Progenitor cell of endocrine pancreas (in vitro differentiated cells): ENCODE measurements at places on chromosomes 16 and 17. TPM values are rescaled to one million over a fixed set of nuclear protein-coding genes. Genes with fewer than 3 reads are reported as not detected.
A peak's percentile ranks its signal among the peaks of the same experiment; 100 is the strongest.

DNA sequence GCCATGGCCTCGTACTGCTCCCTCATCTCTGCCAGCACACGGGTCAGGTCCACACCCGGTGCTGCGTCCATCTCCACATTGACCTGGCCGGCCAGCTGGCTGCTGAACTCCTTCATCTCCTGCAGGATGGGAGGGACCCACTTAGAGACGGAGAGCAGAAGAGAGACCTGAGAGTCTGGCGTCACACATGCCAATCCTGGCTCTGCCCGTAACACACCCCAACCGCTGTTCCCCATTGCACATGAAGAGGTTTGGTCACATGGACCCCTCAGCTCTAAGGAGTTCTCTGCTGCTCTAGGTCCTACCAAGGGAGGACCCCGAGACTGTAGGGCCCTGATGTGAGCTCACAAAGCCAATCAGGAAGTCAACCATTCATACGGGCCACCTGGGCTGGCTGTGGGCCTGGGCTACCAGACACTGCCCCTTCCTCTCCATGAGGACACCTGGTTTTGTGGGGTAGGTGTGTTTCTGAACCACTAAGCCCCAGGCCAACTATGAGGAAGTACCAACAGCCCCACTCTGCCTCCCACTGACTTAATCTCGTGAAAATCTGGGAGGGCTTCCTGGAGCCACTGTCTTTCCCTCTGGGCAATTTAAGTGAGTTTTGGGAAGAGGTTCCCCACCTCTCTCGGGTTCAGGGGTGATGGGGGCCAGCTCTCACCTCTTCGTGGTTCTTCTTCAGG is 2.4 kb downstream of the KRT15 start:
- no peaks in the 10 kb centered on the region for H3K36me3 ChIP-seq
- no peaks in the 10 kb centered on the region for H3K27me3 ChIP-seq
- H3K4me3 ChIP-seq: no peak overlapping the region
- H3K4me1 ChIP-seq: peaks cover 15% of the 10 kb centered on the region
- no peak for DNase-seq

DNA sequence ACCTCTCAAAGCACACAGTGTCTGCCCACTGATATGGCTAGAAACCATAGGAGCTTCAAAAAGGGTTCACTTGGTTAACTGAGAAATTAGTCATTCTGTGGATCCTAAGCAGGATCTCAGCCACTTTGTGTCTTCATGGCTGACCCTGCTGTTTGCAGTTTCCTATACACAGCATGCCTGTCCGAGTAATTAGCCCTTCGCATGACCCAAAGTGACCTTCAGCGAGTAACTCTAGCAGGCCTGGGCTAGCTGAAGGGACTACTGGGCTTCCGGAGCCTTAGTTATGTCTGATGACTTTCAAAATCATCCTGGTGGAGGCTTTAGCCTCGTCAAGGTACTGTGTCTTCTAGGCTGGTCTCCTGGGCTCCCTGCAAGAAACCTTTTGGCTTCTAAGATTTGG is 28.9 kb upstream of the FBXW10B start:
- H3K4me3 ChIP-seq: no peak overlapping the region
- H3K36me3 ChIP-seq: peaks cover 1% of the 10 kb centered on the region
- H3K27me3 ChIP-seq: no peaks in the 10 kb centered on the region
- H3K4me1 ChIP-seq: peaks cover 33% of the 10 kb centered on the region
- no peak for DNase-seq

DNA sequence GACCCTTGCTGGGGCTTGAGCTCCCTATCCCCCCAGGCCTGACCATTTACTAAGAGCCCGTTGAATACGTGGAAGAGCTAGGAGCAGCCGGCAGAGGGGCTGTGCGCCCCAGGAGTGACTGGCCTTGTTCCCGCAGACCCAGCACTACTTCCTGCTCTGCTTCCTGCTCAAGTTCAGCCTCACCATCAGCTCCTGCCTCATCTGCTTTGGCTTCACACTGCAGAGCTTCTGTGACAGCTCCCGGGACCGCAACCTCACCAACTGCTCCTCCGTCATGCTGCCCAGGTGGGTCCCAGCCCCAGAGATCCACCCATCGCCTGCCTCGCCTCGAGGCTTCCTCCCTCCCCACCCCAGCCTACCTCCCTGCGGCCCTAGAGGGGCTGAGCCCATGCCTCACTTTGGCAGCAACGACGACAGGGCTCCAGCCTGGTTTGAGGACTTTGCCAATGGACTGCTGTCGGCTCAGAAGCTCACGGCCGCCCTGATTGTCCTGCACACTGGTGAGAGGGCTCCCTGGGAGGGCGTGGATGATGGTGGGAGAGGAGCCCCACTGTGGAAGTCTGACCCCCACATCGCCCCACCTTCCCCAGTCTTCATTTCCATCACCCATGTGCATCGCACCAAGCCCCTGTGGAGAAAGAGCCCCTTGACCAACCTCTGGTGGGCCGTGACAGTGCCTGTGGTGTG is 17.2 kb downstream of the CASKIN2 start:
- no peak overlapping the region for H3K4me3 ChIP-seq
- no peak for DNase-seq
- peak overlapping the region; percentile 62 for H3K27ac ChIP-seq

DNA sequence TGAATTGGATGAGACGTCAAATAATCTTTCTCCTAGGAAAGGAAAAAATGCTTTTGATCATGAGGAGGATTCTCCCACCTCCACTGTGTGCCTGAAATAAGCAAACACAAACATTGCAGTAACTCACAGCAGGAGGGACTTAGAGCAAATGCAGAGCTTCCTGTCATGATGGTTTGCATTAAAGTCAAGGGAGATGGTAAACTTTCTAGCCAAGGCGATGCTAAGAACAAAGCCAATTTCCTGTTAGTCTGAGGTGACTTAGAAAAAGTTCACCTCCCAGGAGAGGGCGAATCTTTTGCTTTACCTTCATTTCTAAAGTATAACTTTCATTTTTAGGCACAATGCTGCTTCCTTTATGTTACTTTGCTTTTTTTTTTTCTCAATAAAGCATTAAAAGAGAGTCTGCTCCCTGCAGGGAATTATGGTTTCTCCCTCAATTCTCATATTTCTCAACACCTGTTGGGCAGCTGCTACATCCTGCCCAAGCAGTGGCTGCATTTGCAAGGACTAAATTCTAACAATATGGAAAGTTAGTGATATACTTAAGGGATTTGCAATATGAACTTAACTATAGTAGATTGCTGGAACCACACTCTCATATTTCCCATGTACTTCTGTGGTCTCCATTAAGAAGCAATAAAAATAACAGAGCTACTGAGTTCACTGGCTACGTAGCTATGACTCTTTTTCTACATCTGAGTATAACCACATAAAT is 175.6 kb downstream of the PCTP start:
- H3K4me3 ChIP-seq: no peak overlapping the region
- DNase-seq: no peak
- no peaks in the 10 kb centered on the region for H3K4me1 ChIP-seq
- no peaks in the 10 kb centered on the region for H3K36me3 ChIP-seq
- no peak overlapping the region for H3K27ac ChIP-seq

GRCh38 chr16:14071576-14072271 is 605 bp downstream of the MRTFB start:
- peaks cover 41% of the 10 kb centered on the region for H3K4me1 ChIP-seq
- DNase-seq: no peak
- peak overlapping the region; percentile 96 for H3K27ac ChIP-seq
- H3K4me3 ChIP-seq: peak overlapping the region; percentile 90
- no peaks in the 10 kb centered on the region for H3K27me3 ChIP-seq

Gene TRIM16
- 25.0 and 28.0 TPM in 2 replicates for total RNA-seq

- H3K27me3 ChIP-seq: peaks cover 8% of the 10 kb centered on the region
- peak within 1 kb of the TSS; percentile 98 for H3K4me3 ChIP-seq
- peak; percentile 96 for DNase-seq
- H3K36me3 ChIP-seq: no peaks in the 10 kb centered on the region
- H3K4me1 ChIP-seq: peaks cover 26% of the 10 kb centered on the region
- H3K27ac ChIP-seq: peak within 1 kb of the TSS; percentile 99
Measured at GRCh38 chr17:60599620-60600489, at the start of gene PPM1D. Gene PPM1D, plus strand, starts transcription at chr17:60600193. Its CDS starts 222 bp downstream, at chr17:60600415.

DNA sequence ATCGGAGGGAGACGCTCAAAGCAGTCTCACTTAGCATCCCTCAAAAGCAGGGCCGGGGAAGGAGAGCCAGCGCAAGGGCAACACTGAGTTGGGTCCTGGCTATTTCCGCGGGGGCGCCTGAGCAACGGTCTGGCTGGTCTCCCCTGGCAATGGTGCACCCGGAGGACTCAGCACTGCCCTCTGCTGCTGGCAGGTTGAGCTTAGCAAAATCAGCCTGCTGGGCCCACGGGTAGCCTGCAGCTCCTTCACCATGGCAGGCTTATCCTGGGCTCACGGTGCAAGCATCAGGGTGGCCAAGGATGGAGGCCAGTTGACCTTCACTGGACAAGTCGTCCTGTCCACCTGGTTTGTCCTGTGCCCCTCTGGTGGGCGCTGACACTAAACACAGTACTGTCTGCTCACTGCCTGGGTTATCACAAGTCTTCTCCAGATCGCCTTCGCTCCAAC is 14.4 kb upstream of the ALDH3A1 start:
- H3K27me3 ChIP-seq: peaks cover 31% of the 10 kb centered on the region
- H3K27ac ChIP-seq: no peak overlapping the region
- H3K4me3 ChIP-seq: no peak overlapping the region
- DNase-seq: peak; percentile 72
- H3K36me3 ChIP-seq: no peaks in the 10 kb centered on the region

GRCh38 chr16:54120846-54121480 is 165.6 kb downstream of the IRX3 start:
- H3K27ac ChIP-seq: no peak overlapping the region
- no peak overlapping the region for H3K4me3 ChIP-seq
- H3K27me3 ChIP-seq: peaks cover 5% of the 10 kb centered on the region
- H3K36me3 ChIP-seq: no peaks in the 10 kb centered on the region

Gene CDH8
- total RNA-seq: 3.1 and 5.4 TPM in 2 replicates

- no peaks in the 10 kb centered on the region for H3K36me3 ChIP-seq
- no peak overlapping the region for H3K27ac ChIP-seq
- no peak for DNase-seq
- peaks cover 6% of the 10 kb centered on the region for H3K4me1 ChIP-seq
- H3K4me3 ChIP-seq: no peak overlapping the region
Measured at GRCh38 chr17:1985686-1986085, 39.4 kb downstream of the RTN4RL1 start.

- H3K4me3 ChIP-seq: no peak overlapping the region
- no peak overlapping the region for H3K27ac ChIP-seq
- DNase-seq: no peak
- H3K4me1 ChIP-seq: peaks cover 7% of the 10 kb centered on the region
Measured at GRCh38 chr17:50157891-50158290, 7.4 kb upstream of the PPP1R9B start.

DNA sequence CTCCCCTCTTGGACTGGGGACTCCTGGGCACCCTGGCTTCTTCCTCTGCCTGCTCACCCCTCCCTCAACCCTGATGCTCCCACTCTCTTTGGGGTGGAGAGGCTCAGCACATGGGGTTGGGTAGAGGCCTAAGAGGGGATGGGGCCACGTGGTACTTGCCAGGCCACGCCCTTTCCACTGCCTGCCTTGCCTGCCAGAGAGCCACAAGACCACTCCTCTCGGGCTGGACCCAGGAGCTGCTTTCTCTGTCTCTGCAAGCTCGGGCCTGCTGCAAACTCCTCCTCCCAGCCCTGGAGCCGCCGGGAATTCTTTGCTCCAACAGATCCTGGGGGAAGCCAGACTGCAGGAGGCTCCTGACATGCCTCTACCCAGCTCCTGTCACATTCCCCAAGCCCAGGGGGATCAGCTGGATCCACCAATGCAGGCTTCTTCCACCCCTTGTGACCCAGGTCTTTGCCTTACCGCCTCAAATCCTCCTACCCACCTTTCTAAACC is 11.8 kb downstream of the DLX4 start:
- H3K4me1 ChIP-seq: peaks cover 13% of the 10 kb centered on the region
- peaks cover 70% of the 10 kb centered on the region for H3K27me3 ChIP-seq
- DNase-seq: no peak
- no peak overlapping the region for H3K27ac ChIP-seq
- no peak overlapping the region for H3K4me3 ChIP-seq
